ELF-1 (cell line): ENCODE measurements at places on chromosomes 2 and 18.

DNA sequence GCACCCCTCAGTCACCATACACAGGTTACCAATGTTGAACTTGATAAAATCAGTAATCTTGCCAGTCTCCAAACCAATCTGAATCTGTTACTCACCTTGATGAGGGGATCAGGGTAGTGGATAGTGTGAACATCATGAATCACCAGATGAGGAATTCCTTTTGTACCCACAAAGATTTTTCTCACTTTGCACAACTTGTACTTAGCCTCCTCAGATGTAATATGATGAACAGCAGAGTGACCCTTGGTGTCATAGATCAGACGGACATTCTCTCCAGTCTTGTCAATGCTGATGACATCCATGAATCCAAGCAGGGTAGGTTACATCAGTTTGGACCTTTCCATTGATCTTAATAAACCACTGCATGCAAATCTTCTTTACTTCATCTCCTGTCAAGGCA lies 54.7 kb downstream of the MDH1 start:
- DNase-seq, result no peak

DNA sequence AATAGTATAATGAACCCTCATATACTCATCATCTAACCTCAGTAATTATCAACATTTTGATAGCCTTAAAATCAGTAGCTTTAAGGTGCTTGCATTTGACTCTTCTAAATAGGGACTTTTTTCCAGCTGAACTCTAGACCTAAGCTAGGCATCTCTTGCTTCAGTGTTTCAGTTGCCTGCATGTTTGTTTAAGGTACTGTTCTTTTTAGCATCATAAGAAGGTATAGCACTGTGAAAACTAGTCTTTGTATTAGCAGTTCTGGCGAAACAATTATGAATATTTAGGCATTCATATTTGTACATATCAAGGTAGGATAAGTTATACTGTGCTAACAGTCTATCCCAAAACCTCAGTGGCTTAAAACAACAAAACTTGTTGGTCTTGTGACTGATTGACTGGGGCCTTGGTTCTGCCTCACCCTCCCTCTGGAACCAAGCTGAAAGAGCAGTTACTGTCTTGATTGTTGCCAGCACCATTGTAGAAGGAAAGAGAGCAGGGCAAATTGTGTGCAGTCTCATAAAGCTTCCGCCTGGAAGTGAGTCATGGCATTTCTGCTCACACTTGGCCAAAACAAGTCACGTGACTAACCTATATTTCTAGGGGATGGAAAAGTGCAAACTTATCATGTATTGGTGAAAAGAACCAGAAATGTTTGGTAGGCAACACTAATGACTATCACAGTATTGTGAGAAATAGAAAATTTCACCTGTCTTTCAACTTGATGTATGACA lies 24.3 kb downstream of the GALNT1 start:
- DNase-seq, result no peak

GRCh38 chr2:216485237-216485636 lies 13.4 kb upstream of the RPL37A start:
- no peak for DNase-seq

GRCh38 chr2:118222672-118223421 lies 134.6 kb downstream of the INSIG2 start:
- no peak for DNase-seq

- no peak for DNase-seq
Observed at GRCh38 chr2:208183972-208184705, 5.7 kb downstream of the C2orf80 start.

DNA sequence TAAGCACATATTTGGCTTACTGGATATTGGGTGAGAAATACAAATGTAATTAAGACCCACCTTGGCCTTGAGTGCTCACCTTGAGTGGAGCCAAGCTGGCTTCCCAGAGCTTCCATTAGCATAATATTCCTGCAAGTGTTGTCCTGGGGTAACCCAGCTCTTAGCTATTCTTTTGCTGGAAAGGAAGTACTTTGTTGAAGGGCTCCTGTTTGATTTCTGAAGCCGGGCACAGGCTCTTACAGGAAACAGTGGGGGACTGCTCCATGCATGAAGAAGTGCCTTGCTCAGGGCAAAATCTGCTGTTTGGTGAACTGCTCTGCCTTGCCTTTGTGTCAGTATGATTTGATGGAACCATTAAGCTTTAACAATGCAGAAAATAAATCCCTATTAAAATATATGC lies 325.4 kb downstream of the SMAD2 start:
- DNase-seq, result no peak

DNA sequence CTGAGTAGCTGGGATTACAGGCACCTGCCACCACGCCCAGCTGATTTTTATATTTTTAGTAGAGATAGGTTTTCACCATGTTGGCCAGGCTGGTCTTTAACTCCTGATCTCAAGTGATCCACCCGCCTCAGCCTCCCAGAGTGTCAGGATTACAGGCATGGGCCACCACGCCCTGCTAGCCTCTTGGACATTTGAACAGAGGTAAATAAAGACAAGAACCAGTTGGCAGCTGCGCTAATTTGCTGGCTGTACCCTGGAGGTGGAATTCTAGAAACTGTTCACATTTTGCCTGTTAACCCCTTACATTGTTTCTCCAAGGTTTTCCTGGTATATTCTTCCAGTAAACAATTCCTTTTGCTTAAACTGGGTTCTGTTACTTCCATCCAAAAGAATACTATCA lies 132.9 kb downstream of the CDH2 start:
- no peak for DNase-seq

DNA sequence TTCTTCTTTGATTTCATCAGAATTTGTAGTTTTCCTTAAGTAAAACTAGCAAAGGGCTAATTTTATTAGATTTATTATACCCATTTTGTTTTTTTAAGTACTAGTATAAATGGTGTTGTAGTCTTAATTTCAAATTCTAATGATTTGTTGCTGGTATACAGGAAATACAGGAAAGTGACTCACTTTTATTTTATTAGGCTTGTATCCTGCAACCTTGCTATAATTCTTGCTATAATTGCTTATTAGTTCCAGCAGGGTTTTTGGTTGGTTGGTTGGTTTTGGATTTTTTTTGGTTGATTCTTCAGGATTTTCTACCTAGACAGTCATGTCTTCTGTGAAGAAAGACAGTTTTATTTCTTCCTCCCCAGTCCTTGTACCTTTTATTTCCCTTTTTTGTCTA lies 110.6 kb upstream of the IL1R2 start:
- DNase-seq, result no peak

- no peak for DNase-seq
Observed at GRCh38 chr2:22692746-22693145, 692.2 kb upstream of the KLHL29 start.

- DNase-seq, result no peak
Observed at GRCh38 chr2:218313356-218313755, 21.1 kb upstream of the TMBIM1 start.

- no peak for DNase-seq
Observed at GRCh38 chr2:70832386-70832785, 3.2 kb downstream of the CD207 start.

DNA sequence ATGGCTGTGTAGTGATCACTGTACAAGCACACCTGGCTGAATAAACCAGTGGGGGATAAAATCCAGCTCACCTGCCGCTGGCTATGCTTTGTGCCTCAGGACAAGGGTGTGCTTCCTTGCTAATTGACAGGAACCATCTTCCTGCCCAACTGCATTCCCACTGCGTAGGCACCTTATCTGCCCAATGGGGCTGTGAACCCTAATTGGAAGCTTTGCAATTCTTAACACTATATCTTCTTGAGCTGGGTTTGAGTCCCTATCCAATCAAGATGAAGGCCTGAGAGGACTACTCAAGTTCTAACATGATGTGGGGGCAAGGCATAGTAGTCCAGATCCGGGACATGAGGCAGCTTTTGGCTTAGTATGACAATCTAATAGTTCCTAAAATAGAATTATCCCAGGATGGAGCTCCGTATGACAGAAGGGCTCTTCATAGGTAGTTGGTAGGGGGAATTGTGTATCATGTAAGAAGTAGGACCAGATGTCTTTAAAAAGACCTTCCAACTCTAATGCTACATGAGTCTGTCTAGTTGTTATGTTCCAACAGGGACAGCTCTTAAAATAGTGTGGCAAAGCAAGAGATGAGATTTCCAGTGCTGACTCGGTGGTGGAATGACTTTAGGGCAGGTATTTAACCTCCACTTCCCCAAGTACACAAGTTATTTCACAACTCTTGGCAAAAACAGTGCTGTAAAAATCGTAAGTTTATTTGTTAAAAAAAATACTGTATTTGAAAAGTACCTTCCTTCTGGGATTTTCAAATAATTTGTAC lies 2.3 kb upstream of the TMEM150A start:
- no peak for DNase-seq

DNA sequence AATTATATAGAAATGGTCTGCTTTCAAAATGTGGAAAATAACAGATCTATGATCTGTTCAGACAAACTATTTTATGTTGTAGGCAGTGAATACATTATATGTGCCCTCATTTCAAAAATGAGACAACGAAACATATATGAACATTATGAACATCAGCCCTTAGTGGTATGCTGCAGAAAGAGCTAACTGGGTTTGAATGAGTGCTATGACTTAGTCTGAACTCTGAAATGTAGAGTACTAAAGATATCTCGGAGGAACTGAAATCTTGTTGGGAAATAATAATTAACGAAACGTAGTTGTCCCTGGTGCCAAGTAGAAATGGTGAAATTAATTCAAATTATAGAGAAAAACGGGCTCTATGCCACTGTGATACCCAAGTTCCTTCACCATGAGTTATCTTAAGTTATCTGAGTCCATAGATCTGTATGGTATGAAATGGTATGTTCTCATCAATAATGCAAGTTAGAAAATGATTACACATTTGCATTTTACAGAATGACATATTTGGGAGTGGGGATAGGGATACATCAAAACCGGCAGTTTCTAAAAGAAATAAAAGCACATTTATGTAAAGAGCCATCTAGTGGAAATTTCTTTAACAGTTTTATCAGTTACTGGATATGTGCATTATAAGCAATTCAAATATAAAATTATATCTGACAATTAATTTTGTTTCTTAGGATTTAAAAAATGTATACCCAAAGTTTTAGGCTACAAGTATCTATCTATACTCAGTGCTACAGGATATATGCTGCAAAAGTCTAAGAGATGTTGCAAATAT lies 26.7 kb downstream of the STARD6 start:
- DNase-seq, result no peak

DNA sequence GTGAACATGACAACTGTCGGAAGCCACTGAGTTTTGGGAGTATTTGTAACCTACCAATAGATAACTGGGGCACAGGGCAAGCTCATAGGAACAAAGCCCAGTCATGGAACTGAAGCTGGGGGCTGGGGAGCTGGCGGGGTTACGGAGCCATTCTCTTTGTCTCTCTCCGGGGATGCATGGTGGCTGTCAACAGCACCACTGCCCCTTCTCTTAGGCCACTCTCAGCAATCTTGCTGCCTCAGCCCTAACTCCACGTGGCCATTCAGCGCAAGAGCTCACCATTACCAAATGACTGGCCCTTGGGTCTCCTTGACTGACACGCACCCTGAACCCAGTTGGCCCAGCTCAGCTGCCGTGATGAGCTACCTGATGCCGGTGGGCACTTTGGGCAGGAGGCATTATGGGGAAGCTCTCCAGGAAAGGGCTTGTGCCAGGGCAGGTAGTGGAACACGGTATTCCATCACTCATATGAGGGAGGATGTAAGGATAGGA lies 33.6 kb upstream of the ODC1 start:
- DNase-seq, result no peak

DNA sequence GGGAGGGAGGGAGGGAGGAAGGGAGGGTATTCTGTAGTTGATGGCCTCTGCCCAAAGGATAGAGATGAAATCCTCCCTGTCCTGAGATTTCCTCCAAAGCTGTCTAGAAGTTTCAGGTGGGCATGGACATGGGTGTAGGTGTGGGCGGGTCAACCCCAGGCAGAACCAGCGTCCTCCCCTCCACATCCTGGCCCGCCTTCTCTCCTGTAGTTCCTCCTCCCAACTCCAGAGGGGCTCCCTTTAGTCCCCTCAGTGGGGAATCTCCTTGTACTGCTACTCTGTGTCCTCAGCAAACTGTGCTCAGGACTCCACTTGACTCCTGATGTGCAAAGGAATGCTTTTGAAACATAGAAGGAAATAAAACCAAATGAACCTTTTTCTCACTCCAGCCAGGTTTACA lies 88.1 kb downstream of the MRPS9 start:
- DNase-seq, result no peak
